ENCODE measurements at places on chromosomes 11 and 22.

GRCh38 chr11:69240332-69241074 lies 53.5 kb upstream of the MYEOV start:
- DNase-seq: no peak

GRCh38 chr11:57639321-57640067 lies 10.2 kb downstream of the YPEL4 start:
- DNase-seq: no peak

DNA sequence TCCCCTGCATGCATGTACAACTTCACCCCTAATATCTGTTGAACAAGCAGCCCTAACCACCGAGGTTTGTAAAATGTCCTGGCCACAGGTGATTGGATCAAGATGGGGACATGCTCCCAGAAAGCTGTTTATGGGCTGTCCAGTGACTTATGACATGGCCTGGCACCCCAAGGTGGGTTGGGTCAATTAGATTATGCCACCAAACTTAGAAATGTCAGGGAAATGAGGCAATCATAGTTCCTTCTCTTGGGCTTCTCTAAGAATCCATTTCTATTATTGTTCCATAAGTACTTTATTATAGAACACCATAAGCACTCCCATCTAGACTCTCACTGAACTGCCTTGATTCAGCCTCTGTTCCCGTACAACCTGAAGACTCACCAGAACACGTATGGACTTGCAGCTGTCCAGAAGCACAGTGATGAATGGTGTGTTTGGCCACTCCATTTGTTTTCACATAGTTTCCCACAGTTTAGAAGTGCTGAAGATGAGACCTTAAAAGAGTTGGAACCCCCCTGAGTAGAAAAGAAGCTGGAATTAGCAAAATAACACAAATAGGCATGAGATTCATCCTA lies 45.5 kb upstream of the OLFML1 start:
- no peak for DNase-seq

- DNase-seq: no peak
Observed at GRCh38 chr22:30472994-30473720, 1.3 kb upstream of the SEC14L3 start.

DNA sequence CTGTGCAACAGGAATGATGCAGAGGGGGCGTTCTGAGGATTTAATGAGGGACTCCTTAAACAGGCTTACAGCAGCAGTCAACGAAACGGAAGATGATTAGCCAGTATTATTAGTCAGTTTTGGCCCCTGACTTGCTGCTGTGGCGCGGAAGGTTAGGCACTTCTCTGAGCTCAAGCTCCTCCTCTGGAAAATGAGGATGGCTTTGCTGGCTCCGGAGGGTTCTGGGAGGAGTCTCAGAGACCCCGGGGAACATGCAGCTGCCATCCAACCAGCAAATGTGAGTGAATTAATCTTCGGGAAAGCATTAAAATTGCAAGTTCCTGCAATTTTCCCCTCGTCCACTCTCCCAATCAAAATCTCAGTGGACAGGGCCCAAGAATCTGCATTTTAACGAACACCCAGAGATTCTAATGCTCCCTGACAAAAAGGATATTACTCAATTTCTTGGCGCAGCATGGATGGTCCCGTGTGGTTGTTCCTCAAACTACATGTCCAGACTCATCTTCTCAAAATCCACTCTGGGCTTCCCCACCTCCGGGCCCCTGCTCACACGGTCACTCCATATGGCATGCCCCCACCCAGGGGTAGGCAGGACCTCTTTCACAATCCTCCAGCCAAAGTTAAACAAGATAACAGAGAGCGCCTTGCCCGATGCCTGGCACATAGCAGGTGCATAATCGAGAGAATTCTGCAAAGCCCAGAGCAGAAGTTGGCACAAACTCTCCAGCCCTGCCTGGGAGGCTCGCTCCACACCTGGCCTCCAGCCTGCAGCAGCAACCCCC lies 6.4 kb downstream of the ELFN2 start:
- no peak for DNase-seq

- no peak for DNase-seq
Observed at GRCh38 chr22:37241351-37242142, 2.5 kb downstream of the RAC2 start.

- DNase-seq: no peak
Observed at GRCh38 chr11:119580751-119581150, 148.2 kb downstream of the NECTIN1 start.

DNA sequence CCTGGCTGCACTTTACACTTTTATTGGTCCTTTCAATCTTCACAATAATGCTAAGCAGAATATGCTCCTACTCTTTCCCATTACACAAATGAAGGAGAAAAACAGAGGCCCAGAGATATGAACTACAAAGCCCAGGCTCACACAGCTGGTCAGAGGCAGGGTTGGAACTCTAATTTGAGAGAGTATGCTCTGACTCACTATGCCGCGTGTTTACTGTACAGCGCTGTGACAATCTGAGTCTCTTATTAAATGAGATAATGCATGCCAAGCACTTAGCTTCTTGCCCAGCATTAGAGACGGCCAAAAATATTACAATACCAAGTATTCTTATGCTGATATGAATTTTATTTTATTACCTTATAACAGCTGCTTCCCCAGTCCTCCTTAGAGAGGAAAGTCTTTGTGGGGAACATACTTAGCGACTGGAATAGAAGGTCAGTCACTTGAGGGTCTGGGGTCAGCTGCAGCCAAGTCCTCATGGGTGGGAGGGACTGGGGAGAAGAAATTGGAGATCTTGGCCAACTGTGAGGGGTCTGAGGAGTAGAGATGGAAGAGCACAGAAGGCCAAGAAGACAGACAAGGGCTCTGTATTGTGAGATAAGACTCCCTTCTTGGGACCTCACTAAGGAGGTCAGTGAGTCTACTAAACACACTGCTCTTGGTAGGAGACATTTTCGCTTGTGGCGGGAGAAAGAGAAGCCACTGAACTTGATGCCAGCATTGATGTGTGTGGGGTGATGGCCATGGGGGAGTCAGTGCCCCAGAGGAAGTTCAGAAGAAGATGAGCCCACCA lies 150.8 kb upstream of the TIMP3 start:
- no peak for DNase-seq

DNA sequence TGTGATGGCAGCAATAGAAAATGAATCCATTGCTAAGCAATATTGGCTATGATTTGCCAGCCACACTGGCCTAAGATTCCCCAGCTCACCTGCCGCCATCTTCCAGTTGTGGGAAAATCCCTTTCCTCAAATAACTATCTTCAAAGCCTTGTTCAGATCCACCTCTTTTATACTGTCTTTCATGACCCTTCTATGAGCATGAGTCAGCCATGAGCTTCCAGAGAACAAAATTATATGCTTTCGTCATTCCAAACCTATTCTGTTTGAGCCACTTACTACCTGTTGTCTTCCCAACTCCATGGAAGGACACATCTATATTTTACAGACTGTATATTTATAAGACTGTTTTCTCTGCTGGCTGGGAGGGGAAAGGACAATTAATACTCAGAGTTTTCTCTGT lies 25.0 kb upstream of the PRSS23 start:
- no peak for DNase-seq

DNA sequence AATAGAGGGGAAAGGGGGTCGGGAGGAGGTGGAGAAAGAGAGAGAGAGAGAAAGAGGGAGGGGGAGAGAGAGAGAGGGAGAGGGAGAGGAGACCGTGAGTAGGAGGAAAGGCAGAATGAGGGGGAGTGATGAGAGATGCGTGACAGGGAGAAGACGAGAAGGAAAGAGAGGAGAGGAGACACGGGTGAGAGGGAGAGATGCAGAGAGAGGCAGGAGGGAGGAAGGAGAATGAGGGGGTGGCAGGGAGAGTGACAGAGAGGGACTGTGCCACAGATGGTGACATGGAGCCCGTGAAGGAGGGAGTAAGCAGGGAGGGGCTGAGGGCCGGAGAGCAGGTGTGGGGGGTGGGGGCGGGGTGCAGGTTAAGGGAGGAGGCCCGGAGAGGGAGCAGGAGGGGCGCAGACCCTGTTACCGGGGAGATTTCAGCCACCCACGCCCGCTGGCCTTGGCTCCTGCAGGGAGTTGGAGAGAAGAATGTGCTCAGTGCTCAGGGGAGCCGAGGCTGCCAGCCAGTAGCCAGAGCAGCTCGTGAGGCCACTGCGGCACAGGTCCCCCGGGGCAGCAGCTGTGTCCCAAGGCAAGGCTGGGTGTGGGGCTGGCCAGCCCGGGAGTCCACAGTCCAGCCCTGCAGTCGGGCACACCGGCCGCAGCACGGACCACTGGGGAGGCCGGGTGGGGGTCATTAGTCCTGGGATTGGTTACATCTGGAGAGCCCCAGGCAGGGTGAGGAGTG lies at the start of gene SSTR3:
SSTR3 (minus strand) TSS at position 304 of the 733 bp plus-strand sequence. CDS start 4,674 bp downstream, outside the sequence.
- no peak for DNase-seq

DNA sequence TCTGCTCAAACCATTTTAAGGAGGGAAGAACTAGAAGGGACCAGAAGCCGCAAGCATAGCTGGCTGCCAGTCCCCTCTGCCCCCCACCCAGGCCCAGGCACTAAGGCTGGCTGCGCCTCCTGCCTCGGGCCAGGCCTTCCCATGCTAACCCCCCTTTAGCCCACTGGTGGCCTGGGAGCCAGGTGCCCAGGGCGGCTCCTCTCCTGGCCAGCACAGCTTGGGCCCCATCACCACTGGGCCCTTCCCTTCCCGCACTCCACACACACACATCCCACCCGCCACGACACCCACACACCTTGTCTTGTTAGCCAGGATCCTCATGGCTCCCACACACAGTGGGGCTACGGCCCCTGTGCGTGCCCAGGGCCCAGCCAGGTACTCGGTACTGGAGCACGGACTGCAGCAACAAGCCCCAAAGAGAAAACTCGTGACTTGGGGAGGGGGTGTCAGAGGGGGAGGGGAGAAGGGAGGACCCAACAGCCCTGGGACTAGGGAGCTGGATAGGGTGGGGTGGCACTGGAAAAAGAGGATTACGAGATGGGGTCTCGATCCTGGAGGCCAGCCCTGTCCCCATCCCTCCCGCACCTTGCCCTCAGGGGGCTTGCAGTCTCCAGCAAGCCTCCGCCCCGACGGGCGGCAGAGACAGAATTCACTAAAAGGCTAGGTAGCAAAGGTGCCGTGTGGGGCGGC lies 16.0 kb downstream of the BCL9L start:
- DNase-seq: no peak

- no peak for DNase-seq
Observed at GRCh38 chr22:40478338-40479125, 108.1 kb downstream of the SGSM3 start.

- DNase-seq: no peak
Observed at GRCh38 chr22:46083383-46084350, 66.7 kb upstream of the PPARA start.

GRCh38 chr11:14364322-14364721 lies 5.3 kb upstream of the RRAS2 start:
- DNase-seq: no peak

- DNase-seq: no peak
Observed at GRCh38 chr11:45788887-45789286, 16.1 kb upstream of the SLC35C1 start.

GRCh38 chr22:36213586-36213985 lies 12.0 kb upstream of the APOL4 start:
- no peak for DNase-seq

DNA sequence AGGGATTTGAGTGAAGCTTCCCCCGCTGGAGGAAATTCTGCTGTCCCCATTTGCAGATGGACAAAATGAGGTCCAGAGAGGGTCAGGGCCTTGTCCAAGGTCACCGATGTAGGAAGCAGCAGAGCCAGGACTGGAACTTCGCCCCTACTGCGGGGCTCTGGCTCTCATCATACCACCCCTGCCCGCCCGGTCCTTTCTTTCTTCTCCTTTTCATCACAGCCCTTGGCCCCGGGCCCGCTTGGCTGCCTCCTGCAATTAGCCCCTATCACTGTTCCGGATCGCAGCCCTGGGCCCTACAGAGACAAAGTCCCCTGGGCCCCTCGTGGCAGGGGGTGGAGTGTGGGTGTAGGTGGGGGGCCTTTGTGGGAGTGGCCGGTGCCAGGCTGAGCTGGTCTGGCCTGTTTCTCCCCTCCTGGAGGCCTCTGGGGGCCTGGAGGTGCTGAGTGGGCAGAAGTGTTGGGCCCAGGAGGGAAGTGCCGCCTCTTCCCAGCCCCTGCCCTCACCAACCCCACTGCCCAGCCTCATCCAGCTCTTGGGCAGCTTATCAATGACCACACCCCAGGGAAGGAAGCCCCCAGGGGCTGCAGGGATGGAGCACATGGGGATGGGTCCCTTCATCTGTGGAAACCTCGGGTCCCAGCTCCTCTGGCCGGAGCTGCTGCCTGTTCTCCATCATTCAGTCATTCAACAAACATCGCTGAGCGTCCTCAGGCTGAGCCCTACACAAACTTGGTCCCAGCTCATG lies 3.4 kb downstream of the EMID1 start:
- no peak for DNase-seq

DNA sequence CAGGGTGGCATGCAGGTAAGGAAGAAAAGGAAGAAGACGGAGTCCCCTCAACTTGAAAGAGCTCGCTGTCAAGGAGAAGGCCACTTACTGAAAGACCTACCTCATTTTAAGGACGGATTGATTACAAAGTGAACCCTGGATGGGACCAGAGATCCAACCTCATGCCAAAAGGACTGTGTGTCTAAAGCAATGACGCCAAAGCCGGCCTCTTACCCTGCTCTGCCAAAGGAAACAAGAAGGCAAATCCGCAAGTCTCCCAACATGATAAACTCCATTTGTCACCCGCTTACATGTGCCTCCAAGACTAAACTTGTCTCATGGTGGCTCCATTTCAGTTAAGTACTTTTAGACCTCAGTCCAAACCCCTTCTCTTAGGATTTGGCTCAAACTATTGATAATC lies 148.7 kb upstream of the MTMR2 start:
- no peak for DNase-seq

- no peak for DNase-seq
Observed at GRCh38 chr11:2804189-2804588, 81.4 kb downstream of the CDKN1C start.

DNA sequence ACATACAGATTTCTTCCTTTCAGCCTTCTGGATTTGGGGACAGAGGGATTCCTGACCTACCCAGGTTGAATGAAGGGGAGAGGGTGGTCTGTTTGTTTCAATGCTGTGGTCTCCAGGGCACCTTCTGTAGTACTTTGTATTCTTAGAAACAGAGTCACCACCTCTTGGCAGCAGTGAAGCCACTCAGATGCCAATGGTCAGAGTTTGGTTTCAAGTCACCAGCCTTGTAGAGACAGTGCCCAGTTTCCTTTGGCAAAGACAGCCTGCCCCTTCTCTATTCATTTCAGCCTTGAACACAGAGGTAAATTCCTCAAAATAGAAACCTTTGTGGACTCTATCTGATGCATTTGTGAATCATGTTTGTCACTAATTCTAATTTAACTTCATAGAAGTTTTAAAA lies 111.7 kb upstream of the RASSF10 start:
- DNase-seq: no peak

- DNase-seq: no peak
Observed at GRCh38 chr11:45170484-45170883, 24.0 kb downstream of the PRDM11 start.
